ENCODE measurements at places on chromosomes 5 and 9. TPM values are rescaled to one million over a fixed set of nuclear protein-coding genes. Genes with fewer than 3 reads are reported as not detected.

Gene SAPCD2
- total RNA-seq, result 3.2 TPM

Gene LCN9
- not detected for total RNA-seq

DNA sequence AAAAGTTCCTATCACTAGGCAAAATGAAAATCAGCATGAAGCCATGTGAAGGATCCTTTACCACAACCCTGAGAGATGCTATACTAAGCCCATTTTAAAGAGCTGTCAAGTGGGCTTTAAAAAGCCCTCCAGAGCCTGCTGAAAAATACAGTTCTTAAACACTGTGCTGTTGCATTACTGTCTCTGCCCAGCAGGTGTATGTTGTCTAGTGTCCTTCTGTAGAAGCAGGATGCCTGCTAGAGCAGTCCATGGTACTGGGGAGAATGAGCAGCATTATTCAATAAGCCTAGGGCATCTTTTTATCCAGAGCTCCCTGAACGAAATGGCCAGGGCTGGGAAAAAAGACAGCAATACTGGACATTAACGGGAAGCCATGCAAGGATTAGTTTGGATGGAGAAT is 126.2 kb upstream of the PLCXD3 start:
- DNase-seq, result no peak

DNA sequence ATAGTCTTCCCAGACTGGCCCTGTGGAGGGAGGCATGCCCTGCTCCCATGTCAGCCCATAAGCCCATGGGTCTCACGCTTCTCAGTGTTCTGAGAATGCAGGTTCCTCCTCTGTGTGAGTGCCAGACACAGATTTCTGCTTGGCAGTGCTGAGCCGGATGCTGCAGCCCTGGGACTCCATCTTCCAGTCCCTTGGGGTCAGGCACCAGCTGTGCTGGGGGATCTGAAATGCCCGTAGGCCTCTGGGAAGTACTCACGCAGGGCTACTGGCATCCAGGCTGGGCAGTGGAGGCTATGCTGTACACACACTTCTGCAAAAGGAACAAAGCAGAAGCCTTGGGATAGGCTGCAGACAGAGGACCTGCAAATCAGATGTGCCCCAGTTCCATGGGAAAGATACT is 1944.6 kb downstream of the EFNA5 start:
- no peak for DNase-seq

Gene C9orf43
- 0.74 TPM for total RNA-seq

DNA sequence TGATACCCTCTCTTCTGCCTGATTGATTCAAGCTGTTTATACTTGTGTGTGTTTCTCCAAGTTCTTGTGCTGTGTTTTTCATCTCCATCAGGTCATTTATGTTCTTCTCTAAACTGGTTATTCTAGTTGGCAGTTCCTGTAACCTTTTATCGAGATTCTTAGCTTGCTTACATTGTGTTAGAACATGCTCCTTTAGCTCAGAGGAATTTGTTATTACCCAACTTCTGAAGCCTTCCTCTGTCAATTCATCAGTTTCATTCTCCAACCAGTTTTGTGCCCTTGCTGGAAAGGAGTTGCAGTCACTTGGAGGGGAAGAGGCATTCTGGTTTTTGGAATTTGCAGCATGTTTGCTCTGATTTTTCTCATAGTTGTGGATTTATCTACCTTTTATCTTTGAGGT is 126.2 kb upstream of the FTMT start:
- peak; percentile 46 for DNase-seq

- no peak for DNase-seq
Observed at GRCh38 chr5:151598984-151599383, 7.9 kb upstream of the FAT2 start.

DNA sequence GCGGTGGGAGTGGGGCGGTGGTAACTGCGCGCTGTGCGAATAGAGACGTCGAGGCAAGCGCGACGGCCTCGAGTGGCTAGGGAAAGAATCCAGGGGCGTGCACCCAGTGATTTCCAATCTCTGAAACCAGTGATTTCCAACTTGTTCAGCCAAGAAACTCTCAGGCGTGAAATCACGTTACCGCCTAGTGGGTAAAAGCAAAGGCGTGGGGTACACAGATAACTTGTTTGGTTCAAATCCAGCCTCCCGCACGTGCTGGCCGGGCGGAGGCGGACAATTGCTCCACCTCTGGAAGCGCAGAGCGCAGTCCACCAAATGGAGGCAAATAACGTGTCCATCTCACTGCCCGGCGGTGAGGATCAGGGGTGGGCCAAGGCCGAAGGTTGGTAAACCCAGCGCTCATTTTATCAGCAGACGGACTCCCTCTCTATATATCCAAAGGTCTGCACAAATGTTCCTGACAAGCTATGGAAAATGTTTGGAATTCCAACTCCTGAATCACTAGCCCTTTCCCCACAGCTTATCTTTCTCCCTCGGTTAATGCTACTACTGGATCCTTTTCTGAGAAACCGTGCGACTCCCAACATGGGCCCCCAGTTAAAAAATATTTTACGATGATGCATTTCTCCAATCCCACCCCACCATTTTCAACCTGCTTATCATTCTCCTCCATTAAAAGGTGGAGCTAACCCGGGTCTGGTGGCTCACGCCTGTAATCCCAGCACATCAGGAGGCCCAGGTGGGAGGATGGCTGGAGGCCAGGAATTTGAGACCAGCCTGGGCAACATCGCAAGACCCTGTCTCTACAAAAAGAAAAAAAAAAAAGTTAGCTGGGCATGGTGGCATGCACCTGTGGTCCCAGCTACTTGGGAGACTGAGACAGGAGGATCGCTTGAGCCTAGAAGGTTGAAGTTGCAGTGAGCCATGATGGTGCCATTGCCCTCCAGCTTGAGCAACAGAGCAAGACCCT is 950 bp upstream of the FNBP1 start:
- no peak for DNase-seq

DNA sequence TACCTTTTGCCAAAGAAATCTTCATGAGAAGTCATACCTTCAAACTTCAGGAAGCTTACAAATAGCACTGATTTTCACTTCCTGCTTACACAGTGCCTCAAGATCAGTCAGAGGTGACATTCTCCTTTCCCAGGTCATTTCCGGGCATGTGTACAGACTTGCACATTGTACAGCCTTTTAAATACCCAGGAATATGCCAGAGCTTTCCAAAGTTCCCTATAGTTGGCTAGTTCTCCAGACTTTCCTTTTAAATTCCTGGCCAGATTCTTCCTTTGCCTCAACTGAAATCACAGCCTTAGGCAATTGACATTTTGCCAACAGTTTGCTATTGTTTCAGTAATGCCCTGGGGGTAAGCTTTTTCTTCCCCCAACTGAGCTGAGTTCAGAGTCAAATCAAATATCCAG is 47.2 kb downstream of the RFX3 start:
- no peak for DNase-seq

Gene CATSPER3
- total RNA-seq, result not detected

Gene CNTFR
- 5.6 TPM for total RNA-seq

GRCh38 chr5:124665035-124665434 is 81.4 kb downstream of the ZNF608 start:
- no peak for DNase-seq

Gene FOXD4L4
- not detected for total RNA-seq

Gene GLRA1
- not detected for total RNA-seq

DNA sequence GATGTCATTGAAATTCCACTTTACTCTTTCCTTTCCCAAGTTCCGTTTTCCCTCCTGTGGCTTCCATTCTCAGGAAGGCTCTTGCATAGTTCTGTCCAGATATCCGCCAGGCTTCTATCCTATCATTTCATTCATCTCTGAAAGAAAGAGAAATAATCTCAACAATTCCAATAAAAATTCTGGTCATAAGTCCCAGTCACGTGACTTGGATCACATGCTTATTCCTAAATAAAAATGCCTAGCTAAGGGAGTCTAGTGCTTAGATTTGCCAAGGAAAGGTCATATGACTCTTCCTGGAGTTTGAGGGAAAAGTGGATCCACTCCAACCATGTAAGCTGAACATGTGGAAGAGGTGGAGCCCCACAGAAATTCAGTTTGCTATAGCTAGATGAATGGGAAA is 146.0 kb upstream of the PPP1R2B start:
- no peak for DNase-seq

DNA sequence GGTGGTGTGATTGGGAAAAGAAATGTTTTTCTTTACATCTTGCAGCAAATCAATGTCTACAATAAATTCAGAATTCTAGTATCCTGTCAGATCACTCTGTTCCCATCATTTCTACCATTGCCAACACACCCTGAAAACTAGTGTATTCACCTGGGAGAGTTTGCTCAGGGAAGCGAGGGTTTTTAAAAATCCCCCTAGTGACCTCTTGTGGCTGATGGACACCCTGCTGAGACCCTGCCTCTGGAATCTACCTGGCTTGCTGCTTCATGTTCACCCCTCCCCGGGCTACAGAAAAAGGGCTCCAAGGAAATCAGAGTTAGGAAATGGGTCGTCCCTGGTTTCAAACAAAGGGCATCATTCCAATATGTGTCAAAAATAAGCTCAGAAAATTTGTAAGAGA is 21.4 kb upstream of the ALDOB start:
- DNase-seq, result no peak

- no peak for DNase-seq
Observed at GRCh38 chr9:84875193-84875592, 205.7 kb downstream of the NTRK2 start.

GRCh38 chr5:168365581-168366081 is 74.2 kb downstream of the WWC1 start:
- peak; percentile 21 for DNase-seq

Data from urinary bladder (tissue), 4 donors.